ENCODE measurements at places on chromosomes 5 and 9.

DNA sequence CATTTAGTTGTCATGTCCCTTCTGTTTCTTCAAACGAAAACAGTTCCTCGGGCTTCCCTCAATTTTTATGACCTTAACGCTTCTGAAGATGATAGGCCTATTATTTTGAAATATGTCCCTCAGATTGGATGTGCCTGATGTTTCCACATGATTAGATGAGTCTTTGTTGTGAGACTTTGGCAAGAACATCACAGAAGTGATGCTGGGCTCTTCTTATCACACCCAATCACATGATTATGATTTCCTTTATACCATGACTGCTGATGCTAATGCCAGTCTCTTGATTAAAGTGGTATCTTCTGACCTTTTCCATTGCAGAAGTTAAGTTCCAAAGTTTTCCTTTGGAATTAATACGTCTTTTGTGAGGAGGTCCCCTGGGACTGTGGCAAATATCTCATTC is 175.7 kb downstream of the SAXO1 start:
- DNase-seq, result no peak

DNA sequence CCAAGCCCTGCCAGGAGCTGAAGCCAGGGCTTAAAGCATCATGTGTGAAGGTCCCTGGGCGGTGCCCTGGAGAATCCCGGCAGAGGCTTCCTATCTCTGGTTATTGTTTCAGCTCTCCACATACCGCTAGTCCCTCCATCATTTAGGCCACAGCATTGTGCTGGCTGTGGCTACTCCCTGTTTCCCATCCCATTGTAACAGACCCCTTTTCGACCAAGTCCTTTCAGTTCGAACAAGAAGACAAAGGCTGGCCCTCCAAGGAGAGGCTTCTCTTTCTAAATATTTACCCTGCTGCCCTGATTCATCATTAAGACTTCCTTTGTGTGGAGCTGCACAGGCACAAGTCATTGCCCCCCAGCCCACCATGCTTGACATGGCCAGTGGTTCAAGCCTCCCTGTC is 41.6 kb downstream of the NEUROG1 start:
- no peak for DNase-seq

DNA sequence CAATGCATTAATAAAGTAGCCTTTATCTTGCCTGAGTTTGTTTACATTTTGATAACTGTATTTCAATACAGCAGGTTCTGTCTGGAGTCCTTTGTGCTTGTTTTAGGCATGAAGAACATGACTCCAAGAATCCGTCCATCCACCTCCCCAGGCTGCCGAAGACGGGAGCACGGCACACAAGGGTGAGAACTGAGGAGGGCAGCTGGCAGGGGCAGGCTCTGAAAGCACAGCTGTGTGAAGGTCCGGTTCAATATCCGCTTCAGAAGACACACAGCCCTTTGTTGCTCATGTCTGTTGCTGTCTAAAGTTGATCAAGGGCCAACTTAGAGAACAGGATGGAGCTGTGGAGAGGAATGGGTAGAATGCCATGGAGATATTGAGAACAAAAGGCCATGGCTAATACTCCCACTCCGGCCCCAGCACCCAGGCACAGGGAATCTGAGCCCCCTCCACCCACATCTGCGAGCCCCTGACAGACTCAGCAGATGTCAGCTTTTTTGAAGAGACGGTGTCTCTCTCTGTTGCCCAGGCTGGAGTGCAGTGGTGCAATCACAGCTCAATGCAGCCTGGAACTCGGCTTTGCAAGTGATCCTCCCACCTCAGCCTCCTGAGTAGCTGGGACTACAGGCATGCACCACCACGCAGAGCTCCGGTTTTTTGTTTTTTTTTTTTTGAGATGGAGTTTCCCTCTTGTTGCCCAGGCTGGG is 58.5 kb upstream of the GNE start:
- no peak for DNase-seq

DNA sequence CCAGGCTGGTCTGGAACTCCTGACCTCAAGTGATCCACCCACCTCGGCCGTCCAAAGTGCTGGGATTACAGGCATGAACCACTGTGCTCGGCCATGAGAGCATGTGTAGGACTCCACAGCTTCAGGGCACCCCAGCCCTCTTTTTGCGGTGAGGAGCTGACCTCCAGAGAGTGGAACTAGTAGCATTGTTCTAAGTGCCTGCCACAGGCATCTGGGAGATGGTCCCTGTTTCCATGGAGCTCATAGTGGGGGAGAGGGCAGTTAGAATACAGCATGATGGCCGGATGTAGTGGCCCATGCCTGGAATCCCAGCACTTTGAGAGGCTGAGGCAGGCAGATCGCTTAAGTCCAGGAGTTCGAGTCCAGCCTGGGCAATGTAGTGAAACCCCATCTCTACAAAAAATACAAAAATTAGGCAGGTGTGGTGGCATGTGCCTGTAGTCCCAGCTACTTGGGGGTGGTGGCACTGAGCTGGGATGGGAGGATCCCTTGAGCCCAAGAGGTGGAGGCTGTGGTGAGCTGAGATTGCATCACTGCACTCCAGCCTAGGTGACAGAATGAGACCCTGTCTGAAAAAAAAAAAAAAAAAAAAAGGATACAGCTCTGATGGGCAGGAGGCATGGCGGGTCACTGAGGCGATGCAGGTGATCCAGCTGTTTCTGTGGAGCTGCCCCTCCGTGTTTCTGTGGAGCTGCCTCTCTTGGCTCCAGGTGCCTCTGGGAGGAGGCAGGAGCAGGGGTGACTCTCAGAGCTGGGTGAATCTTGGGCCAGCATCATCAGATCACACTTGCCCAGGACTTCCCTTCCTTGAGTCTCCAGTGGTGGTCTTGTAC is 4.2 kb downstream of the ASS1 start:
- DNase-seq, result no peak

Measured in RCC 7860 (cell line).